ENCODE measurements at places on chromosomes 7 and 10.

DNA sequence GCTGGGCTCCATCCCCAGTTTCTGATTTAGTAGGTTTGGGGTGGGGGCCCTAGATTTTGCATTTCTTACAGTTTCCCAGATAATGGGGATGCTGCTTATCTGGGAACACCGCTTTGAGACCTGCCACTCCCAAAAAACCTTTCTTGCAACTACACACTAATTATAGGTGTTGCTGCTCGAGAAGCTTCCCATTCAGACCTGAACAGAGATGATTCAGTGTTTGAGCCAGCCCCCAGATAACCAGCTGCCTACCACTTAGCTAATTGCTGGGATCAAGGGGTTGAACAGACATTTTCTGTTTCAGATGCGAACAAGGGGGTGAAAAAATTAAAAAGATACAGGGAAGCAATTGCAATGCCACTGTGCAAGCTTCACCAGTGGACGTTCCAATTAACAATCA, 448.5 kb downstream of the KCNMA1 start:
- DNase-seq: no peak

DNA sequence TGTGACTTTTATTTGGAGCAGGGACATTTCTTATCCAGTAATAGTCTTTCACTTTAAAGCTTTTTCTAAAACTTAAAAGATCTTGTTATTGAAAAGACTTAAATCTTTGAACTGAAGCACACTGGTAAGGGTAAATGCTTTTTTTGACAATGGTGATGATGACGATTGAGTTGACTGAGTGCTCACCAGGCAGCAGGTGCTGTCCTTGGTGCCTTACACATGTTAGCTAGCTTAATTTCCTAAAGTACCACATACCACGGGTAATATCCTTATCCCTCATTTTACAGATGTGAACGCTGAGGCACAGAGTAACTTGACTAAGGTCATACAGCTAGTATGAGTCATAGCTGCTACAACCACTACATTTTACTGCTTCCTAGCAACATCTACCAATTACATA, 200.0 kb downstream of the XPNPEP1 start:
- DNase-seq: no peak

DNA sequence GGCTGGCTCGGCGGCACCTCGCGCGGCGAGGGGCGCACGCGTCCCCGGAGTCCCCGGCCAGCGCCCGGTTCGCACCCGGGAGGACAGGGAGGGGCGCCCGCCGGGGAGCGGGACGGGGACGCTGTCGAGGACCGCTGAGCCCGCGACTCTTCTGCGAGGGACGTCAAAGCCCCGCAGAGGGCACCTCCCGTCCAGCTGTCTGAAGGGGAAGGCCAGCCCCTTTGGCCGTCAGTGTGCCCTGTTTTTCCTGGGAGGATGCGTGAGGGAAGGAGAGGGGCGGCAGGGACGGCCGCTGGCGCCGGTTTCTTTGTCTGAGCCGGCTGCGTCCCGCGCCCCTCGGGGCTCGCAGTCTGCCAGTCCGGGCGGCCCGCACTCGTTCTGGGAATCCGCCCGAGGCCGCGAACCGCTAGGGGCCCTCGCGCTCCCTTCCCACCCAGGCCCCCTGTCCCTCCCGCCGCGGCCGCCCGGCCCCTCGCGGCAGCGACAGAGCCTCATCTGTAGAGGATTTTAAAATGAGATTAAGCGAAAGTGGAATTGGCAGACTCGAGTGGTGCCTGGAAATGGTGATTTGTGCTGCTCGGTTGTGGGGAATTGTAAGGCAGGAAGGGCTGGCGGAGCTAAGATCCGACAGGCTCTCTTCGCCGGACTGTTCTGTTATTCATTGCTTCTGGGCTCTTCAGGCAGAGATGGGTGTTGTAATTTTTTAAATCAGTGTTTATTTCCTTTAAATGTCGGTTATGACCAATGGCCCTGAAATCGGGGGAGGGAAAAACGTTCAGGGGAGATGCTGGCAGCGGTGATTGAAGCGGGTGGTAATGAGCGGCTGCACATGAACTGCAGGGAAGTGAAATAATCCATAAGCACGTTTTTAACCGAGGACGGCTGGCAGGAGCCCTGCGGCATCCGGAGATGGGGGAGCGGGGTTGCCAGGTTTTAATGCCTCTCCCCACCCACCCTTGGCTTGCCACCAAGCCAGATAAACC, 618 bp upstream of the RELN start:
- DNase-seq: peak; percentile 41

GRCh38 chr7:157440346-157441022, 103.7 kb downstream of the DNAJB6 start:
- no peak for DNase-seq

DNA sequence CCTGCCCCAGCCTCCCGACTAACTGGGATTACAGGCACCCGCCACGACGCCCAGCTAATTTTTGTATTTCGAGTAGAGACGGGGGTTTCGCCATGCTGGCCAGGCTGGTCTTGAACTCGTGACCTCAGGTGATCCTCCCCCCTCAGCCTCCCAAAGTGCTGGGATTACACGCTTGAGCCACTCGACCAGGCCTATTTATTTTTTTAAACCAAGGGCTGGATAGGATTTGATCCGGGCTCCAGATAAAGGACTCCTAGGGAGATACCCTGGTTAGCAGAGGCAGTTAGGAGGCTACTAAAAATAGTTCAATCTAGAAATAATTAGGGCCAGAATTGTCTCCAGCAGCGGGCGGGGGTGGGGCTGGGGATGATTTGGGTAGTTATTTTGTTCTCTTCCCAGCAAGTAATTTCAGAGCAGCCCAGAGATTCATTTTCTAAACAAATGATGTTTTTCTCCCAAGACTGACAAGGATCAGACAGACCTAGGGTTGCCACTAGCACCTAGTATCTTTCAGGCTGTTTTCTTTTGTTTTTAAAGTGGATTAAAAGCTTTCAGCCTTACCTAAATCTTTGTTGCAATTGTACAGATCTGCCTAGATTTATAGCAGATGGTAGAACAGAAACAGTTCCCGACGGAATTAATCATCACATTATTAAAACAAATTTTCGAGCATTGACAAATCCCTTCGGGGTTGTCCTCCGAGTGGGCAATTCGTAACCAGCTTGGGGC, 859 bp upstream of the SMC3 start:
- DNase-seq: no peak

GRCh38 chr7:28083164-28083997, 97.2 kb downstream of the JAZF1 start:
- no peak for DNase-seq

GRCh38 chr7:130425796-130426195, 15.0 kb downstream of the CEP41 start:
- no peak for DNase-seq

- no peak for DNase-seq
These were observed 38.8 kb downstream of the RNLS start for GRCh38 chr10:88544140-88544870.

DNA sequence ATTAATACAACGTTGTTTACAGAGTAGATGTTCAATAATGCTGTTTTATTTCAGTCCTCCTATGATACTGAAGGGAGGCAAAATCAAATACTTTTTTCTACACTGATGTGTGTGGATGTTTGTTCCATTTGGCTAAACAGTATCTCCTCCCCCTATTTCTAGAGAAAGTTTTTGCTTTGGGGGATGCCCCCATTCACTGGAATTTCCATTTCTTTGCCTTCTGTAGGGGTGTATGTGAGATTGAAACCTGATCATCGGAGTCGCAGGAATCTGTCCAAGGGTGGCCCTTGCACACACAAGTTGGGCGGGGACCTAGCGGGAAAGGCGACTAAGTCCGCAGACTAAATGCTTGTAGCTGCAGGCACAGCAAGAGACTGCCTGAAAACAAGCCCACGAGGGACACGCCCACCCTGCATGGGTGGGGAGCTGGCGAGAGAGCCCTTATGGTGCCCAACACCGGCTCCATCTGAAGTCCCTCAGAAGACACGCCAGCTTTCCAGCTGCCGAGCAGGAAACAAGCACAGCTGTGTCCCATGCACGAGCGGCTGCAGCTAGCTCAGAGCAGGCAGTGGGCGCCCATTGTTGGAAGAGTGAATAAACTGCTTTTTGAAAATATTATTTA, 58.0 kb downstream of the ESYT2 start:
- DNase-seq: no peak

DNA sequence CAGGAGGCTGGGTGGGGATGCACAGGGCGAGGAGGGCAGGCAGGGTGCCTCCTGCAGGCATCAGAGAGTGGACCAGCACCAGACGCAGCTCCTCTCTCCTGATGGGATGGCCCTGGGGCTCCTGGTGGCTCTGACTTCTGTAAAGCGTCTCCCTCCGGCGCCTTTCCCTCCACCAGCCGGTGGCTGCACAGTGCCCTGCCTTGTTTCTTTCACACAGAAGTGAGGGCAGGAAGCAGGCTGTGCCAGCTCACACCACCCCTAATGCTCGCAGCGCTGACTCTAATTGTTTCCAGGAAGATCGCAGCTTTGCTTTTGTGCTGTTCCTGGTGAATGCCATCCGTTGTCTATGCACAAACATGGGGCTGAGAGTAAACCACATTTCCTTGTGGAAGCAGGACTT, 152.3 kb upstream of the LANCL2 start:
- no peak for DNase-seq

- DNase-seq: no peak
These were observed 205.3 kb upstream of the ZNF32 start for GRCh38 chr10:43854007-43854406.

DNA sequence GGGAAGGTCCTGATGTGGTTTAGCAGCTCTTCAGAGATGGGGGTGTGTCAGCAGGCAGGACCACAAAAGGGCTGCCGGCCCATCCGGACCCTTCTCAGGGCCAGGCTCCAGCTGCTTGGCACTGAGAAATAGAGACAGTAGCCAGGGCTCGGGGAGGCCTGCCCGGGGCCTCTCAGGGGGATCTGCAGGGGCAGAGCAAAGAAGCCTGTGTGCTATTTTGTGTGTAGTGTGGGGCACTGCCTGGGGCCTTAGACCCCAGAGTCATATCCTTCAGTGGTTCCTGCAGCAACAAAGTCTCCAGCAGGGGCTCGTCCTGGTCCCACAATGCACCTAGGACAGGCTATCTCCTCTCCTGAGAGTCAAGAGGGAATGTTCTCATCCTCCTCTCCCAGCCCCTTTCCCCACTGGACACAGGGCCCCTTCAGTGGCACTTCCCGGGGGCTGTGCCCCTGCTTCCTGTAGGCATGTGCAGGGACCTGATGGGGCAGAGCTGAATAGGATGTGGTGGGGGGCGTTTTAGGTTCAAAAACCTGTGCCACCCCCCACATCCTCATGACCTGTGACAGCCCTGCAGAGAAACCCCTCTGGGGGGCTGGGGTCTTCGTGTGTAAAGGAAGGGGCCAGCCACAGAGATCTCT, 159.5 kb upstream of the RHEB start:
- no peak for DNase-seq

DNA sequence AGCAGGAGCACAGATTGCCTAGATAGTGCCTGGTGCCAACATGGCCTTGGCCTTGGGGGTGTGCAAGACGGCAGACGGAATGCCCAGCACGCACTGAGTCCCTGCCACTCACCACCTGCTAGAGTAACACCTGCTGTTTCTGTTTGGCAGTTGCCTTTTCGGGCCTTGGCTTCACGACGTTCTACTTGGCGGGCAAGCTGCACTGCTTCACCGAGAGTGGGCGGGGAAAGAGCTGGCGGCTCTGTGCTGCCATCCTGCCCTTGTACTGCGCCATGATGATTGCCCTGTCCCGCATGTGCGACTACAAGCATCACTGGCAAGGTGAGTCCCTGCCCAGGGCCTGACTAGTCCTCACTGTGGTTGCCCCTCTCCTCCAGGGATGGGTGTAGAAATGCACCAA, 118.0 kb downstream of the PLPP4 start:
- no peak for DNase-seq

DNA sequence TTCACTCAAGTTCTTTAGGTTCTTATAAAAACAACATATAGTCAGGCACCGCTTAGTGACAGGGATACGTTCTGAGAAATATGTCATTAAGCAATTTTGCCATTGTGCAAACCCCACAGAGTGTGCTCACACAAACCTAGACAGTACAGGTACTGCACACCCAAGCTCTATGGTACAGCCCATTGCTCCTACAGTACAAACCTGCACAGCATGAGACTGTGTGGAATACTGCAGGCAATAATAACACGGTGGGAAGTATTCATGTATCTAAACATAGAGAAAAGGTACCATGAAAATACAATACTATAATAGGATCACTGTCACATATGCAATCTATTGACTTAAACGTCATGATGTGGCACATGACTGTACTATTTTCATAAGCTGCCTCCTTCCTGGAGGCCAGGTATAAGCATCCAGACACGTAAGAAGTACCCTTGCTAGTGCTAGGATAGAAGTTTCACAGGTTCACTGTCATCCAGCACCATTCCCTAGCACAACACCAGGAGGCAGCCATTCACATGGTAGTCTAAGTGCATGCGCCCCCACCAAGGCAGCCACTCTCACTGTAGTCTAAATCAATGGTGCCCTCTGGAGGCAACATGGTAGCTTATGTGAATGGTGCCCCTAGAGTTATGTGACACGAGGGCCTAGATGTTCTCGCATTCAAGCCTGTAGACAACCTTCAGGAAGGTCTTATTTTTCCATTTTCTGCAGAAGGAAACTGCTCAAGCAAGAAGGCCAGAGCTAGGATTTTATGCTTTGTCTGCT, 98.5 kb downstream of the ARHGAP22 start:
- DNase-seq: no peak

DNA sequence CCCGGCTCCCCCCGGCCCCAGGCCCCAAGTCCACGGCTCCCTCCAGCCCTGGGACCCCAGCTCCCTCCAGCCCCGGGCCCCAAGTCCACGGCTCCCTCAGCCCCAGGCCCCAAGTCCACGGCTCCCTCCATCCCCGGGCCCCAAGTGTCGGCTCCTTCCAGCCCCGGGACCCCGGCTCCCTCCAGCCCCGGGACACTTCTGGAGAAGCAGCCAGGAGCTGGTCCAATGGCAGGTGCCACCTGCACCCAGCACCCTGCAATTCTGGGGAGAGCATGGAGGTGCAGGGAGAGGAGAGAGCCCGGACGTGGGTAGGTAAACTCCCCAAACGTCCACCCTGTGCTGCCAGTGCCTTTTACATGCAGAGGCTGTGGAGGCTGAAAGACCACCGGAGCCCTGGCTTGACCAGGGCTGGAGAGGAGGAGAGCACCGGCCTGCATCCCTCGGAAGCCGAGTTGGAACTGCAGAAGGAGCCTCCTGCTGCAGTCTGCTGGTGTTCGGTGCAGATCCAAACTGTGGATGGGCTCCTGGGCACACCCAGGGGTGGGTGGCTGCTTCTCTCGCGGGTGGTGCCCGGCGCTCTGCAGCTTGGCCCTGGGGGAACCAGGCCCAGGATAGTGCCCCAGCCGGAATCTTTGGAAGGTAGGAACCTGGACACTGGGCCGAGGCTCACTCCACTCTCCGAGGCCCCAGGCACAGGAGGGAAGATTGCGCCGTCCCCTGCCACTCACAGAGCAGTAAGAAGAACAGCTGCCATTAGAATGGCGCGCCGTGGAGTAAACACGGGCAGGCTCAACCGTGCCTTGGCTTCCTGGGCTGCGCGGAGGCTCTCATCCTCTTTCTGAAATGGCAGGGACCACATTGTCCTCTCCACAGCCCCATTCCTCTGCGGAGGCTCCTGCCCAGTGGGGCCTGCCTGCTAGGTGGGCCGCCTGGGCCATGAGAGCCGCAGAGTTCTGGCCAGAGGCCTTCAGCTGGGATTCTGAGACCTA, 14.7 kb downstream of the SHH start:
- no peak for DNase-seq

Measured in GM20000 (cell line).